ENCODE measurements at places on chromosomes 12 and 14.

- no peak for DNase-seq
Observed at GRCh38 chr14:34164162-34164864, 213.4 kb upstream of the EGLN3 start.

GRCh38 chr14:39431416-39432178 lies 636 bp downstream of the FBXO33 start:
- DNase-seq, result peak; percentile 22

- DNase-seq, result no peak
Observed at GRCh38 chr12:79522257-79522988, 168.3 kb downstream of the PAWR start.

DNA sequence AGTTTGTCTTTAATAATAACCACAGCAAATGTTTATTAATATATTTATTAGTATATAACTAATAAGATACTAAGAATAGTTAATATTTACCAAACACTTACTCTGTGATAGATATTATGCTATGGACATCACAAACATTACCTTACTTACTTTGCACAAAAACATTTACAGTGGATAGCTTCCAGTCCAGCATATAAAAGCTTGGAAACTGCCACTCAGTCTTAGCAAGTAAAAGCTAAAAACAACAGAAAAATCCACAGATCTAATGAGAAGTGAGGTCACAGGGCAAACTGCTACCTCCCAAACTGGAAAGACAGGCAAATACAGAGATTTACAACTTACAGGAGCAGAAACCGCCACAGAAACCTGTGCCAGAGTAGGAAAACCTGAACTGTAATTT lies 99.8 kb downstream of the METTL25 start:
- no peak for DNase-seq

DNA sequence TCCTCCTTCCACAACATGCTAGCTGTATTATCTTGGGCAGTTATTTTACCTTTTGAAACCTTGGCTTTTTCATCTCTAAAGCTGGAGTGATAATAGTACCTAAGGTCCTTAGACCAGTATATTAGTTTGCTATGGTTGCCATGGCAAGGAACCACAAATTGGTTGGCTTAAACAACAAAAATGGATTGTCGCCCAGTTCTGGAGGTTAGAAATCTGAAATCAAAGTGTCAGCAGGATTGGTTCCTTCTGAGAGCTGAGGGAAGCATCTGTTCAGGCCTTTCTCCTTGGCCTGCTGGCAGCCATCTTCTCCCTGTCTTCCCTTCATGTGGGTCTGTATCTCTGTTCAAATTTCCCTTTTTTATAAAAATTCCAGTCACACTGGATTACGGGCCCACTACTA lies 55.5 kb upstream of the SLC35F4 start:
- no peak for DNase-seq

GRCh38 chr14:104844306-104845032 lies 20.6 kb upstream of the CEP170B start:
- no peak for DNase-seq
